Omental fat pad (tissue), 4 donors: ENCODE measurements at places on chromosomes 5 and 9. TPM values are rescaled to one million over a fixed set of nuclear protein-coding genes. Genes with fewer than 3 reads are reported as not detected.

ORM1 gene
- not detected for total RNA-seq

- DNase-seq, result peak; percentile 31
Observed at GRCh38 chr9:33233626-33234342, 6.2 kb upstream of the SPINK4 start.

GRM6 gene
- not detected for total RNA-seq

DNA sequence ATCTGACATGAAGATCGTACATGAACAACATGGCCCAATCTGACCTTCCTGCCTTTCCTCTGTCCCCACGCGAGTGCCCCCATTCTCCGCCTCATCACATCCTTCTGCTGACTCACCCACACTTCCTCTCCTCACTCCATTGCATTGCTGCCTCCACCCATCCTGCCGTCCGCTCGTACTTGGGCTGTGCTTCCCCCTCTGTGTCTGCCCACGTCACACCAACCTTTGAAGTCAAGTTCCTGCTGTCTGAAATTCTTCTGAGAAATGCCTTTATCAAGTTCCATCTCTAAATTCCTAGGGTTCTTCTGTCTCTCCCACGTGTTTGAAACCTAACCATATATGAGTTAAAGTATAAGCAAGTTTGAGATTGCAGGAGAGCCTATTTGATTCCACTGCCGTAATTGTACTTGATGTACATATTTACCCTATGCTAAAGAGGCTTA lies 18.0 kb upstream of the STARD4 start:
- peak; percentile 28 for DNase-seq

DNA sequence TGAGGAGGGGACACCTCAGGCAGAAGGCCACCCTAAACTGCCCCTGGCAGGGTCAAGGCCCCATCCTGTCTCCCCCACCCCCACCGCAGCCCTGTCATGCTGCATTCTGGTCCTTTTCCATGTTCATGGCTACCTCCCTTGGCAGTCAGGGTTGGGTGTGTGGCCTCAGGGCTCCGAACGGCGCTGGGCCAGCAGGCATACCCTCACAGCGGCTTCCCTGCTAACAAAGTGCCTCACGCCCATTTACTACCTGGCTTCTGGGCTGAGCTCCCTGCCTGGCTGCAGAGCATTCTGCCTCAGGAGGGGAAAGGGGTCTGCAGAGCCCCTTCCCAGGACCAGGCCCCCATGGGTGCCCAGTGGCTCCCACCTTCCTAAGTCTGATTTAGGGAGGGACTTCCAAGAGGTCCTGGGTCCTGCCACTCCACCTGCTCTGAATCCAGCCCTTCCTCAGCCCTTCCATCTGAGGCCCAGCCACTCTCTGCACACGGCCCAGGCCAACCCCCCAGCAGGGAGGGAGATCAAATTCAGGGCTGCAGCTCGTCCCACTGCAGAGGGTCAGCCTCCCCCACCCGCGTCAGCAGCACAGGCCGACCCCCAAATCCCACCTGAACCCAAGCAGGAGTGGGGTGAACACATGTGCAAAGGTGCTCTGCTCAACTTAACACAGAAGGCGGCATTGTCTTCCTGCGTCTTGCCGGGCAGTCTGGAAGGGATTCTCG lies 115.9 kb upstream of the PHYKPL start:
- no peak for DNase-seq

DNA sequence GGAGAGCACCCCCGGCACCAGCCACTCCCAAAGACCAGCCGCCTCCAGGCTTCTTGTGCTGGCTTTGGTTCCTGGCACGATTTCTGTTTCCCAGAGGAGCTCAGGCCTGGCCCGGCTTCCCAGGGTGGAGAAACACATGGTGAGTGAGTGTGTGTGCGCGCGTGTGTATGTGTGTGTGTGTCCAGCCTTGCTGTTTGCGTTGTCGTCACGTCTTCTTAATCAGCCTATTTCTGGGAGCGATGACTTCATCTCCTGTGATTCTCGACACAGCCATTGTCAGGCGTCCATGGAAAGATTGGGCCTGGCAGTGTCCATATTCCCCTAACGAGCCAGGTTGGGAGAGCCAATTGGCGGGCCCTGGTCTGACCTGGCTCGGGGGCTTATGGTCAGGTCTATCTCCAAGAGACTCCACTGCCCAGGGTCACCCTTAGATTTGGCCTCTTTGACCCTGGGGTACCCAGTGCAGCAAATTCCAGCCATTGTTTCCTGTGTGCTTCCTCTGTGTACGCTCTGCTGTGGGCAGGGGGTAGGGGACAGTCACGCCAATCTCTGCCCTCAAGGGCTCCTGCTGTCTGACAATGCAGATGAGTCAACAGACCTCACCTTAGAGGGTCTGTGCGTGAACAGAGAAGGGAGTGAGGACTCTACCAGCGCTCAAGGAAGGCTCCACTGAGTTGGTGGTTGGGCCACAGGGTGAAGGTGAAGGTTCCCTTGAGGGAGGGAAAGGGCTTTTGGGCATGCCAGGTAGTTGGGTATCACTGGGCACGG lies 73.8 kb downstream of the DAB2IP start:
- peak; percentile 70 for DNase-seq

NR4A3 gene
- total RNA-seq, result 216 TPM

DNA sequence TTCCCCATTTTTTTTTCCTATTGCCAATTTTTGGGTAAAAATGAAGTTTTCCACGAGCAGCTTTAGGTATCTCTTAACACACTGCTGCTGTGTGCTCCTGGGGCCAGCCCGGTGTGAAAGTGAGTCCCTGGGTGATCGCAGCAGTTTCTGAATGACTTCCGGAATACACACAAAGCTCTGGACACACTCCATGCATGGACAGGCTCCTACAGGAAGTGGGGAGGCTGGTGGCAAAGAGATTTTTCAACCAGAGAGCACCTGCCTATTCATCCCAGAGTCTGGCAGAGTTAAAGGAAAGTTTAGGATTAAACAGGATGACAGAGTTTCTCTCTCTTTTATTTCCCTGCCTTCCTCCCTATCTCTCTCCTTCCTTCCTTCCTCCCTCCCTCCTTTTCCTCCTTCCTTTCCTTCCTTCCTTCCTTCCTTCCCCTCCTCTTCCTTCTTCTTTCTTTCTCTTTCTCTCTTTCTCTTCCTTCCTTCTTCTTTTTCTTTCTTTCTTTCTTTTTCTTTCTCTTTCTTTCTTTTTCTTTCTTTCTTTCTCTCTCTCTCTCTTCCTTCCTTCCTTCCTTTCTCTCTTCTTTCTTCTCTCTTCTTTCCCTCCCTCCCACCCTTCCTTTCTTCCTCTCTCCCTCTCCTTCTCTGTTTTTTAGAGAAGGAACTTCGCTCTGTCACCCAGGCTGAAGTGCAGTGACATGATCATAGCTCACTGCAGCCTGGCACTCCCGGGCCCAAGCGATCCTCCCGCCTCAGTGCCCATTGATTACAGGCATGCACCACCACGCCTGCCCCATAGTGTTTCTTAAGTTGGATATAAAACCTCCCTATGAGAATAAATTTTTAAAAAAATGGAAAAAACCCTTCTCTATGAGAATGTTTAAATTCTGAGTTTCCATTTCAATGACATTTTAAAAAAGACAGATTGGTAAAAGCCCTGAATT lies 38.7 kb upstream of the UBTD2 start:
- DNase-seq, result no peak

ERP44 gene
- total RNA-seq, result 16.4 TPM

- no peak for DNase-seq
Observed at GRCh38 chr5:115963566-115963965, 1.3 kb downstream of the LVRN start.

BTNL8 gene
- 8.8 TPM for total RNA-seq

GRCh38 chr5:44051591-44051990 lies 337.6 kb downstream of the FGF10 start:
- no peak for DNase-seq

CNTNAP3B gene
- 101 TPM for total RNA-seq

DNA sequence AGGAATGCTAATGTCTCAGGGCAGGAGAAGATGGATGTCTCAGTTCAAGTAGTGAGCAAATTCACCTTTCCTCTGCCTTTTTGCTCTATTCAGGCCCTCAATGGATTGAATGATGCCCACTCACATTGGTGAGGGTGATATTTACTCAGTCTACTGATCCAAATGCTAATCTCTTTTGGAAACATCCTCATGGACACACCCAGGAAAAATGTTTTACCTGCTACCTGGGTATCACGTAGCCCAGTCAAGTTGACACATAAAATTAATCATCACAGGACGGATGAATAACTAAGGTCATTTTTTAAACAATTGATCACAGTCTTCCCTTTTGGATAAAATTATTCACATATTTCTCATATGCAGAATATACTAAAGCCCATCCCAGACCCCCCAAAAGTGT lies 63.0 kb upstream of the JAK2 start:
- DNase-seq, result no peak

SLIT3 gene
- 81.2 TPM for total RNA-seq

DNA sequence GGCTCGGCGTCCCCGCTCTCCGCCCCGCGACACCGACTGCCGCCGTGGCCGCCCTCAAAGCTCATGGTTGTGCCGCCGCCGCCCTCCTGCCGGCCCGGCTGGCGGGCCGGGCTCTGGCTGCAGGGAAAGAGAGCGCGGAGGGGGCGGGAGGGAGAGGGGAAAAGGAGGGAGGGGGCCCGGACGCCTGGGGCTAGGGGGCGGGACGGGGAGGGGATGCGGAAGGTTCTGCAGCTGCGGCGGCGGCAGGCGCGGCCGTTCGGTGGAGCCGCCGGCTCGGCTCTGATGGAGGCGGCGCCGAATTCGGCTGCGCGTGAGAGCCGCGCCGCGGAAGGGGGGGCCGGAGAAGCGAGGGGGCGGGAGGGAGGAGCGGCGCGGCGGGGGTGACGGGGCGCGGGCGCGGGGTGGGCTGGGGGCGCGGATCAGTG lies at the start of gene MARCHF11:
MARCHF11 (minus strand) TSS at position 281 of the 425 bp plus-strand sequence; CDS start at position 65, 216 bp downstream.
- DNase-seq, result no peak

PCDHA10 gene
- 2.3 TPM for total RNA-seq

SH3RF2 gene
- 3.2 TPM for total RNA-seq

PCSK1 gene
- 1.4 TPM for total RNA-seq
